ENCODE measurements at places on chromosomes 7 and 10. TPM values are rescaled to one million over a fixed set of nuclear protein-coding genes. Genes with fewer than 3 reads are reported as not detected.

Gene MMD2
- 10.1 TPM for total RNA-seq

DNA sequence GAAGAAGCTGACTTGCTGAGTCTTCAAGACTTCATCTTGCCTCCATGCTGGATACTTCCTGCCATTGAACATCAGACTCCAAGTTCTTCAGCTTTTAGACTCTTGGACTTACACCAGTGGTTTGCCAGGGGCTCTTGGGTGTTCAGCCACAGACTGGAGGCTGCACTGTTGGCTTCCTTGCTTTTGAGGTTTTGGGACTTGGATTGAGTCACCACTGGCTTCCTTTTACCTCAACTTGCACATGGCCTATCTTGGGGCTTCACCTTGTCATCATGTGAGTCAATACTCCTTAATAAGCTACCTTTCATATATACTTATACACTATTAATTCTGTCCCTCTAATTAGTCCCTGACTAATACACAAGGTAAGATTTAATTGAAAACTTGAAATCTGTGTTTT lies 361.7 kb upstream of the SEMA3C start:
- H3K36me3 ChIP-seq, result no peaks in the 10 kb centered on the region
- H3K27ac ChIP-seq, result no peak overlapping the region
- H3K4me1 ChIP-seq, result no peaks in the 10 kb centered on the region
- H3K4me3 ChIP-seq, result no peak overlapping the region

- DNase-seq, result no peak
- no peaks in the 10 kb centered on the region for H3K27me3 ChIP-seq
- H3K27ac ChIP-seq, result no peak overlapping the region
Observed at GRCh38 chr7:40804477-40805215, 669.8 kb downstream of the SUGCT start.

- H3K4me1 ChIP-seq, result peaks cover 5% of the 10 kb centered on the region
- DNase-seq, result no peak
Observed at GRCh38 chr10:52967806-52968795, 195.5 kb upstream of the MBL2 start.

- H3K27ac ChIP-seq, result peak overlapping the region; percentile 12
- H3K4me3 ChIP-seq, result no peak overlapping the region
- H3K27me3 ChIP-seq, result no peaks in the 10 kb centered on the region
- peaks cover 3% of the 10 kb centered on the region for H3K4me1 ChIP-seq
Observed at GRCh38 chr10:29949411-29950011, 109.9 kb downstream of the JCAD start.

DNA sequence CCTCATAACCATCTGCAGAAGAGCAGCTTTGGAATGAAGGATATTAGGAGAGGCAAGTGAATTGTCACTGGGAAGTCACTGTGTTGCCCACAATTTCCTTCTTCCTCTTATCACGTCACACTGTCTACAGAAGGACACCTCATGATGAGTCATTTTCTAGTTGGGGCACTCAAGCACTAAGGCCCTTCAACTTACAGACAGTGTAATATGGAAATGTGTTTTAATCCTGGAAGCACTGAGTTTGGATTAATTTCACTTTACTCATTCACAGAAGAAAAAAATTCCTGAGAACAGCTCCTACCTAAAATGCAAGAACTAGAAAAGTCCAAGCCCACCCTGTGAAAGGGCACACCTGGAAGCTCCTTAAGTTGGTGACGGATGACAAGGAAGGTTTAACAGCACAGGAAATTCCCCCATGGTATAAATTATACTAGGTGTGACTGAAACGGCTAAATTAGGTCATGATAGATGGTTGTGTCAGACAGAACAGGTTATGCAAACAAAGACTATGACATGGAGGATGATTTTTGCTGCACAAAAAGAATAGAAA lies 56.6 kb downstream of the PARD3 start:
- H3K27me3 ChIP-seq, result no peaks in the 10 kb centered on the region
- DNase-seq, result no peak
- H3K27ac ChIP-seq, result no peak overlapping the region
- H3K36me3 ChIP-seq, result no peaks in the 10 kb centered on the region
- H3K4me1 ChIP-seq, result peaks cover 2% of the 10 kb centered on the region

Gene CROT
- 17.7 TPM for total RNA-seq

DNA sequence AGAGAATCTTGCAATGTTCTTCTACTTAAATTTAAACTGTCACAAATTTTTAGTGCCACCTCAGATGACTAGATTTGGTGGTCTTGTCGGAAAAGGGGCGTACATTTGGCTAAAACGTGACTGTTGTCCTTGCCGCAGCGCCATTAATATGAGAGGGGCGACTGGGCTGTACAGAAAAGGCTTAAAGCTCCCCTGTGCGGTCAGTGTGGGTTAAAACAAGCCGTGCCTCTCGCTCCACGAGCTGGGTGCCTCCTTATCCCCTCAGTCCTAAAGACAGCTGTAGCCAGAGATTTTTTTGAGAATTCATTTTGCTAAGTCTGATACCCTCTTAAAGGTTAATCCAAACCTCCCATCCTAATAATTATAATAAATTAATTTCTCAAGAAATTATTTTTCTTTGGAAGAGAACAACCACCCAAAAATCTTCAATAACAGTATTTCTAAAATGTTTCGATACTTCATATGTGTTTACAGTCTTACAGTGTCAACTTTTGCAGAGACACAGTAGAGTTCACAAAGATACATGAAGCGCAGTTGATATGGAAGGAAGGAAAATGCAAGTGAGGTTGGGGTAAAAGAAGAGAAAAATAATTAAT lies 68.6 kb downstream of the C7orf25 start:
- H3K36me3 ChIP-seq, result no peaks in the 10 kb centered on the region
- H3K27ac ChIP-seq, result no peak overlapping the region
- peak overlapping the region; percentile 26 for H3K4me3 ChIP-seq
- H3K4me1 ChIP-seq, result no peaks in the 10 kb centered on the region
- peak; percentile 81 for DNase-seq

- H3K4me1 ChIP-seq, result no peaks in the 10 kb centered on the region
- H3K36me3 ChIP-seq, result no peaks in the 10 kb centered on the region
- no peaks in the 10 kb centered on the region for H3K27me3 ChIP-seq
- no peak overlapping the region for H3K27ac ChIP-seq
Observed at GRCh38 chr10:52762088-52762487, 10.5 kb downstream of the MBL2 start.

GRCh38 chr10:15196021-15196834 lies 27.7 kb upstream of the NMT2 start:
- H3K36me3 ChIP-seq, result no peaks in the 10 kb centered on the region
- no peaks in the 10 kb centered on the region for H3K4me1 ChIP-seq
- DNase-seq, result peak; percentile 16
- H3K27me3 ChIP-seq, result no peaks in the 10 kb centered on the region
- H3K4me3 ChIP-seq, result no peak overlapping the region

Data from spinal cord (tissue), 10 donors.